ENCODE measurements at places on chromosomes 3 and 15.
A peak's percentile ranks its signal among the peaks of the same experiment; 100 is the strongest.

DNA sequence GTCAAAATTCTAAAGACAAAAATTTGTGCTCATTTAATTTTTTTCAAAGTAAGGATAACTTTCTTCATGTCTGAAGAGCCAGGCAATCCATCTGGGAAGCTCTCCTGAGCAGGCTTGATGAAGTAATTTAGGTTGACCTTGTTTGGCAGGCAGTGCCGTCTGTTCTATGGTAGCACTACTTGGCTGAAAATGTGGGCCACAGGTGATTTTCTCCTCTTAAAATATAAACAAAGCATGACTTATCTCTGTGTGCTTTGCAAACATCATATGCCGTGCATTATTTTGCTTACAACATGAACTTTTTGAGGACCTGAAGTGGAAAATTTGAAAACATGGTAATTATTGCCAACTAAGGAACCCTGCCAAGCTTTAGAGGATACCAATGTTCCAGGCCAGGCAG, 143.2 kb downstream of the RAP2B start:
- no peak for DNase-seq

DNA sequence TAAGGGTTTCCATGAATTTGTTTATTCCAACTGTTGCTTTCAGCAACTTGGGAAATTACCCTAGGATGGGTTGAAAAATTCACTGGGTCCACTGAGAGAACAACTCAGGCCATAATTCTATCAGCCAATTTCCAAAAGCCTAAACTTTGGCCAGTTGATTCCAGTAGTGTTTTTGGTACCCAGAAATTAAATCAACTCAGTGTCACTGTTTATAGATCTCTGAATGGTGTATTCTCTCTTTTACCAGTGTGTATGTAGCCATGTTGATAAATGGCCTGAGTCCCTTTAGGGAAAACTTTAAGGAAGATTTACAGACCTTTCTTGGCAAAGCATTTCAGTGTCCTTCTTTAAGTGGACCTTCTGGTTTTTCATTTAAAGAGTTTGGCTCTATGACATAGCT, 636.4 kb downstream of the OTOL1 start:
- no peak for DNase-seq

GRCh38 chr3:155080692-155081091, 573 bp downstream of the MME start:
- DNase-seq, result no peak

GRCh38 chr3:4350789-4351163, 47.6 kb downstream of the SETMAR start:
- DNase-seq, result peak; percentile 32

DNA sequence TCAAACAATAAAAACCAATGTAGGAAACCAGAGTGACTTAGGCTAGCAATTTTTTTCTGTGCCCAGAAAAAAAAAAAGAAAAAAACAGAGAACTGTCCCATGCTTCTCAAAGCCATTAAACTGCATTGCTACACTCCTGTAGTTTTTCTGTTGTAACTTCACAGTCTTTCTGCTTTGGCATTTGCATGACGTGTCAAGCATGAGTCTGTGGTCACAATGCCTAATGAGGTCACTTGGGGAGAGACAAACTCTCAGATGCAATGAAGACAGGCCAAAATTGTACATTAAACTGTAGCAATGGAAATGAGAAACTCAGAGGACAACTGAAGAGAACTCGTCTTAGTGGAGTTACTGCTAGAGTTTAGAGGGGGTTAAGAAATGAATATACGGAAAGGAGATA, 30.8 kb downstream of the CCDC80 start:
- DNase-seq, result no peak

DNA sequence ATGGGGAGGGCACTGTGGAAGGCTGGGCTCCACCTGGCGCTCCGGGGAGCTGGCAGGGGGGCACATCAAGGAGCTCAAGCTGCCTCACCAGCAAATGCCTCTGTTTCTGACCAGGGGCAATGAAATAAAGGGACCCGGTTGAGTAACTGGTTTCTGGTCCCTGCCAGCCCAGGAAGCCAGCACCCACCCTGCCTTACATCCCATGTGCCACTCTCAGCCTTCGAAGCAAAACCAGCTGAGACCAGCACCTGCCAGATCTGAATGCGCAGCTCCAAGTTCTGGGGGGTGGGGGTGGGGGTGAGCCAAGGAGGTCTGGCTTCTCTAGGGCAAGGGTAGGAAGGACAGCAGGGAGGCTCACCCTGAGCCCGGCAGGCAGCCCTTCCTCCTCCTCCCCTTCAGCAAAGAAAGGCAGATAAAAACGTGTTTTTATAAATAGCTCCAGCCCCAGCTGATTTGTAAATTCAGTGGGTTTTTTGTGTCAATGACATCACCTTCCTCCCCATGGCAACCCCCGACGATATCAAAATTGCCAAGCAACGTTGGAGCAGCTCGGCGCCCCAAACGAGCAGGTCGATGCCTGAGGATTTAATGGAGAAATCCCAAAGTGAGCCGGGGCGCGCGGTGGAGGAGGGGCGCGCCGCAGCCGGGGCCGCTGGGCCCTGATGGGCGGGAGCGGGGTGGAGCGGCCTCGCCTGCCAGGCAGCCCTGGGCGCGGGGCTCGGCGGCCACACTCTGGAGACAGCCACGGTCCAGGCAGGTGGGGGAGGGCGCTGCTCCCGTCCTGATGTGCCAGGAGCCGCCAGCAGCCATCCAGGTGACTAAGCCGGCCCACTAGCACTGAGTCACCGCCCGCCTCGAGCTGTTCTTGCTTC, at the start of gene PAK6:
Gene PAK6 (plus strand): TSS at position 532 of the 872 bp plus-strand sequence. CDS start 25,723 bp downstream, outside the sequence.
- DNase-seq, result no peak
